NCI-H1694 (cell line): ENCODE measurements at places on chromosomes 6 and 20.

DNA sequence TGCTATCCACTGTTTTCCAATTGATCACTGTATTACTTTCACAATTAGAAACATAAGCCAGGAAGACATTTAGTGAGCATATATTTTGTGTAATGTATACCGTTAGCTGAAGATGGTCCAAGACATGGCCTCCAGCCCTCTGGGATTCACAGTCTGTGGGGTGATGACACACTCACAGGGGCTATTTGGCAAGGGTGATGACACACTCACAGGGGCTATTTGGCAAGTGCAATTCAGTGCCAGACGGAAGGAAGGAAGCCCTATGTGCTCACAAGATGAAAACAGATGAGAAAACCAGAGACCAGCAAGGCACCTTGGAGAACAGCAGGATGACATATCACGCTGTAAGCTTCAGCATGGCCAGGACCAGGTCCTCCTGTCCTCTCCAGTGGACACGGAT, 183.7 kb downstream of the MBOAT1 start:
- DNase-seq = no peak

GRCh38 chr6:7726416-7727085, 652 bp downstream of the BMP6 start:
- no peak for DNase-seq

DNA sequence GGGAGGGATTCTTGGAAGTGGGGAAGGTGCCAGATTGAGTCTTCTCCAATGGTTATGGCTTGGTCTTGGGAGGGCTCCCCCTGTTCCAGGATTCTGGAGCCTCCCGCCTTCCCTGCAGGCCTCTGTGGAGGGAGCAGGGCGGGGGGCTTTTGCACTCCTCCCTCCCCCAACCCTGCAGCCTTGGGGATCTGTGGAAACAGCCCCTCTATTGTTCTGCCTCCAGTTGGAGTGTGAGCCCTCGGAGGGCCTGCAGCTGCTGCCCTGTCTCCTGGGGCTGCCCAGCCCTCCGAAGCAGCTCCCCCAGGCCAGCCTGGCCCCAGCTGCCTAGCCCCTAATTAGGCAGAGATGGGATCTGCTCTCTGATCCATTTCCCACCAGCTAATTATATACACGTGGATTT, 14.7 kb downstream of the FAM110A start:
- no peak for DNase-seq

GRCh38 chr6:144364208-144364720, 79.1 kb downstream of the UTRN start:
- no peak for DNase-seq

- DNase-seq = no peak
Measured at GRCh38 chr20:44644230-44644617, 7.3 kb downstream of the ADA start.

DNA sequence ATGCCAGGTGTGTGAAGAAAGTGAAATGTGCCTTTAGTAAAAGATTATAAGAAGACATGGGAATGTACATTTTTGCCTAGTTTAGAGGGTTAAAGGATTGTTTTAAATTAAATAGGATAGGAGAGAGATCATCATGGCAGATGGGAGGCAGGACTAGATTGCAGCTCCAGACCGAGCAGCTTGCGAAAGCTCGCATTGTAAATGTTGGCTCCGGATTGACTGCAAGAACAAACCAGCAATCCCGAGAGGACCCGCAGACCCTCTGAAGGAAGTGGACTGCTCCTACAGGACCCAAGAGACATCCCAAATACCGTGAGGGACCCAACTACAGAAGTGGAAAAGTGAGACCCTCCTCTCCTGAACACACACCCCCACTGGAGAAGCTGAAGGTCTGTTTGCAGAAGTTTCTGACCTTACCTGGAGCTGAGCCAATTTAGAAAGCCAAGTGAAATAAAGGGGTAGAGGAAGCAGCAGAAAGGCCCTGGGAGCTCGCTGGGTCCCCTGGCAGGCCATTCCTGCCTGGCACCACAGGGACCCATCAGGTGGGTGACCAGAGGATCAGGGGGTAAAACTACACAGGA, 30.0 kb upstream of the TPD52L1 start:
- no peak for DNase-seq

DNA sequence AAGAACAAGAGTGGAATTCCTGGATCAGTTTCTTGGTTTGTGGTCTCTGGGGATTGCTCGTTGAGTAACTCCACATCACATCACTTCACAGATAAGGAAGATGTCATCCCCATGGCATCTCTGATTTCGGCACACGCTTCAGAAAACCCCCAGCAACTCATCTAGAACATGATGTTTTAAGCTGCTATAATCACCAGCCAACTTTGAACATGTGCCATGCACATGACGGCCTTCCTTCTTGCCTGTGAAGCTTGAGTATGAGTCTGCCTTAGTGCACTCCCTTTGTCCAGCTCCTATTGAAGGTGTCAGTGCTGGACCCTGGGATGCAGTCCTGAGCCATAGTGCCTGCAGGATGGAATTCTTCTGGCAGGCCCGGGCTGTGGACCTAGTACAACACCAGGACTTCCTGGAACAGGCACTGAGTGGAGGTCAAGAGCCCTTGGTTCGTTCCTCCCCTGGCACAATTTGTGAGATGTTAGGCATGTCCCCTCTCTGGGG, 231.5 kb upstream of the SUPT3H start:
- DNase-seq = no peak

- no peak for DNase-seq
Measured at GRCh38 chr20:22566876-22567658, 17.3 kb downstream of the FOXA2 start.

DNA sequence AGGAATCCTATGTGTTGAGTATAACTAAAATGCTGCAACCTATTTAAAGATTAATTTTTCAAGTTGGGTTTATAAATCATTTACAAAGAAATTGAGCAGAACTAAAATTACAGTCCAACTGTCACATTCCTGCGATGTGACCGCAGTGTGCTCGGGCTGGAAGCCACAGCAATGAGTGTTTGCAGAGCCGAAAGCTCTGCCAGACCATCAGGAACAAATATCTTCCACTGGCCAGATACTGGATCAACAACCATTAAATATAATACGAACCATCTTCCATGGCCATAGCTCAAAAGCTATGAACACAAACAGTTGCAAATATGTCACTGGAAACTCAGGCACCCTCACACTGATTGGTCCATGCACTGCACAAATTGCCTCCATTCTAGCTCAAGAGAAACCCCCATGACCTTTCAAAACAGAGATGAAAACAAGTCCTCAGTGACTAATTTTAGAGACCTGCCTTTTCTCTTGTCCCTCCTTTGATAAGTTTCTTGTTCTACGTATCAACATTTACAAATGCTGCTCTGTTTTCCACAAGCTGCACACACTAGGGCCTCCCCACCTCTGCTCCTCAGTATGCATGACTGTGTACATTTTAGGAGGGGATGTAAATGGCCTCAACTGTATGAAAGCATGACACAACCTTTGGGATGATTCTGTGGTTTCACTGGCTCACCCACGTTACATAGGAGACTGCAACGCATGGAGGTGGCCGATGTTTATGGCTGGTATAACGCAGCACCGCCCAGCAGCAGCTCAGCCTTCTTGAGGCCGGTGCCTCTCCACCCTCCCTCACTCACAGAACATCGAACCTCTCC, 171.7 kb downstream of the WDR27 start:
- DNase-seq = no peak

- DNase-seq = peak; percentile 6
Measured at GRCh38 chr6:90643381-90643780, 56.5 kb upstream of the MAP3K7 start.

DNA sequence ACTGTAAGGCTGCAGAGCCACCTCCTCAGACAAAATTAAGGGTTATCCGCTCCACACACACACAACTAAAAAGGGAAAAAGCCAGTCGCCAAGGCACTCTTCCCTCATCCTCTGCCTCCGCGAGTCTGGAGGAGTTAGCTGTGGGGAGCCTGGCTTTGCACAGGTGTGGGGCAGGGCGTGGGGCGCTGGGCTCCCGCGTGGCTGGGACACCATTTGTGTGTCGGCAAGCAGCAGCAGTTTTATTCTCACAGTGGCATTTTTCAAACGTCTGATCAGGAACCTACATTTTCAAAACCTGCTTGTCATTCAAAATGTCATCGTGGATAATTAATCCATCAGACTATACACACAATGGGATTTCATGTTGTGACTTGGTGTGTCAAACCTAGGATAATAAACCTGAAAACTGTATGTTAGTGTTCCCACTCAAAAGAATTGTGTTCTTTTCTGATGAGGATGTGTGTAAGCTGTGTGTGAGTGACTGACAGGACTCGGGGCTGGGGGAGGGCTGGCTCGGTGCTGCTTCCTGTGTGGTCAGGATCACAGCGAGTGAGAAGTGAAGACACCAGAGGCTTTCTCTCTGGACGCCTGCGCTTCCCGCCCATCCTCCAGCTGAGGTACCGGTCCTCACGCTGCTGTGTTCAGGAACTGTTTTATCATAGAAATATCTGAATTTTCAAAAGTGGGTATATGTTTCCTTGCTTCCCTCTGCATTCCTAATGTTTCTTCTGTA, 83.1 kb downstream of the IRF4 start:
- no peak for DNase-seq

DNA sequence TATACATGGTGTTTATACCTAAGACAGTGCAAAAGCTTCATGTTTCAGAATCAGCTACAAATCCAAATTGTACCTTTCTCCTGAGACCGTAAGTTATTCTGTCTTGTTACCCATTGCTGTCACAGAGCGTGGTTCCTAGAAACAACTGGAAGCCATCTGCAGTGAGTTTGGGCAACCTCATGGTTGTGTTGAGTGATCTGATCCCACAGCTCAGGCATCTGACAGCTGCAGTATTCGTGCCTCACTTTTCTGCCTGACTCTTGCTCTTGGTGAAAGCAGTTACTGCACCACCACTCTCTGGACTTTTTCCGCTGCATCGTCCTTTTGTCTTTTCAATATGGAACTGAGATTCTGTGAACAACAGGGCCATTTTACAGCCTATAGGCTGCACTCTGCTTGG, 752.6 kb downstream of the MAFB start:
- no peak for DNase-seq

GRCh38 chr6:33710296-33711121, 991 bp downstream of the UQCC2 start:
- DNase-seq = no peak
